ENCODE measurements at places on chromosomes 6 and 20. TPM values are rescaled to one million over a fixed set of nuclear protein-coding genes. Genes with fewer than 3 reads are reported as not detected.

DNA sequence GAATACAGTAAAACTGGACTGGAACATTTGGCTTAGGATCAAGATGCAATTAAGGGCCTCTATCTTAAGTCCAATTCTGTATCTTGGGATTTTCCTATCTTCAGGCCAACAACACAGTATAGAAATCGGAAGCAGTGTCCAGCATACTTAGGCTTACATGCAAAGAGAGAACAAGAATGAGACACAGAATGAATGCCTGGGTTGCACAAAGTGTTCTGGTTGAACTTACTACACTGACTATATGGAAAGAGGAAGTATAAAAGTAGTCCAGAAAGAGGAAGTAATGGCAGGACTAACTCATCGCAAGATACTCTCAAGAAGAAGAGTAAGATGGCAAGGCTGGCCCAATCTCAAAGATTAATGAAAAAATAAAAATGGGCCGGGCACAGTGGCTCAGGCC lies 87.6 kb downstream of the BTBD9 start:
- no peak for DNase-seq

GRCh38 chr6:144820270-144820669 lies 535.1 kb downstream of the UTRN start:
- DNase-seq: no peak

The TCP11 gene
- not detected for total RNA-seq

The CST5 gene
- total RNA-seq: not detected

The BMP5 gene
- 1.0 TPM for total RNA-seq

The VEGFA gene
- total RNA-seq: 149 TPM

The PROKR2 gene
- not detected for total RNA-seq

DNA sequence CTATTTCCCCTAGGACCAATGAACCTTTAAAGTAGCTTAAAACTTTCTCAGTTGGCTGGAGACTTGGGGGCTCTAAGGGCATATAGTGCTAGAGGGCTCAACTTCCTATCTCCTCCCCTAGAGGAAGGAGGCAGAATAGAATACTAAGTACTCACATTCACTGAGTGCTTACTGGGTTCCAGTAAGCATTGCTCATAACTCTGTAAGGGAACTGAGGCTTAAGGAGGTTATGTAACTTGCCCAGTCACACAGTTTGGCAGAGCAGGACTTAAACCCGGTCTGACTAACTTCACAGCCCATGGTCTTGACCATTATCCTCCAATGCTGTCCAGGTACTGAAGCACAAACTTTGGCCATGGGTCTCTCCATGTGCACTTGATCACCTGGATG lies 12.5 kb downstream of the SESN1 start:
- DNase-seq: no peak

The DDX43 gene
- total RNA-seq: 0.11 TPM

The ATP6V1G2 gene
- total RNA-seq: 1.2 TPM

GRCh38 chr6:72787391-72788031 lies 165.6 kb downstream of the KCNQ5 start:
- peak; percentile 18 for DNase-seq

DNA sequence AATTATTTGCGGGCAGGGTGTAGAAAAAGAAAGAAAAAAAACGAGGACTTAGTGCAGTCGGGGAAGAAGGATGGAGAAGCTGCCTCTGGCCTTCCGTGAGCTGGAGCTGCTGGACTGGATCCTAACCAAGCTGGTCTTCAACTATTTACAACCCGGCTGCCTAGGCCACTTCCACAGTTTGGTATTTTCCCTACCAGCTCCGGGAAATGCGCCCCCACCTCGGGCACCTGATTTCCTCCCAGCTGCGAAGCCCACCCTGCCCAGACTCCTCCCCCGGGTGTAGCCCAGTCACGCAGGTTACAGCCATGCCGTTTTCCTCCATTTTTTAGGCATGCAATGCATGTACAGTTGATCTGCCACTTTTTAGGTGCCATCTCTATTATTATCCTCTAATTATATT lies 21.2 kb downstream of the THEMIS start:
- peak; percentile 44 for DNase-seq

DNA sequence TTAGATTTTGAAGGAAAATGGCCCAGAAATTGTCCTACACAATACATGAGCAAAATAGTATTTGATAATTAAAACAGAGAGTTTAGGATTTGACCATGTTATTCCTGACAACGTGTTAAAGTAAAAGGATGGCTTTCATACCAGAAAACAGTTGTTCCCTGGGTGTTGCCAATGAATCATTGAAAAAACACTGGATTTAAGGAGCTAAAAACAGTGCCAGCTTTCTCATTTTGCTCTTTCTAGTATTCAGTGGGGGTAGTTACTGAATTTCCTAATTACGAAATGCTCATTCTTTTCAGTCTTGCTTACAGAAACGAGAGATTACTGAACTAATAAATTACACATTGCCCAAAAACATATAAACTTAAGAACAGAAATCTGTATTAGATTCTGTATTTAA lies 26.6 kb upstream of the SNAP91 start:
- no peak for DNase-seq

- peak; percentile 64 for DNase-seq
Measured at GRCh38 chr20:50305636-50306477, 115.2 kb downstream of the CEBPB start.

DNA sequence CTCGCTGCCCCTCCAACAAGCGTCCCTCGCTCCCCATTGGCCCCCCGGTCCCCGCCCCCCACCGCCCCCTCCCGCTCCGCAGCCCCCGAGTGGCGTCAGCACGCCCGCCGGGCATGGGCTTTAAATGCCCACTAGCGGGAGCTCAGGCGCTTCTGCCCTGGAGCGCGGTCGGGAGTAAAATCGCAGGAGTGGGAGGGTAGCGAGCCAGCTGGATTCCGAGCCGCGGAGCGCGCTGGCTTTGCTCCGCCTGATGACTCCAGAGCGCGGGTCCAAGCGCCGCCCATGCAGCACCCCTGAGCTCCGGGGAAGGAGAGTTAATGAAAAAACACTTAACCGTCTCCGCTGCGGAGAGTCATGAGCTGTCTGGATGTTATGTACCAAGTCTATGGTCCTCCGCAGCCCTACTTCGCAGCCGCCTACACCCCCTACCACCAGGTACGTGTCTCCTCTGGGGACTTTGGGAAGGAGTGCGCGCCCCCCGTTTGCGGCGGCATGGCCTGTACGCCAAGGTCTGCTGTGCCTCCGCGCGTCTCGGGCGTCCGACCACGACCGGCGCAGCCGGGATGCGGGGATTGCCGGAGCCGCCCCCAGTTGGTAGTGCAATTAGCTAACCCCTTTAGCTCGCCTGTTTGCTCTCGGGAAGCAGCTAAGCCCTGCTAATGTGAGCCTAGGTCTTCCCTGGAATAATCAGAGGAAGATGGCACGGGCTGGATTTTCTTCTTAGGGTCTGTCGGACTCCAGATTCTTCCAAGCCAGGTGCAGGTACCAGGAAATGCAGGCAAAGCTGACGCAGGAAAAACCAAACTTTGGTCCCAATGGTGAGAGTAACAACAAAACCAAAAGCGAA lies at the start of gene VGLL2:
VGLL2 (plus strand) TSS at position 149 of the 847 bp plus-strand sequence; CDS start at position 355, 206 bp downstream.
- peak; percentile 94 for DNase-seq

- DNase-seq: no peak
Measured at GRCh38 chr6:13654496-13654895, 39.4 kb downstream of the NOL7 start.

The MDFI gene
- 3.0 TPM for total RNA-seq

The OR2H1 gene
- not detected for total RNA-seq

- no peak for DNase-seq
Measured at GRCh38 chr6:17165383-17165782, 63.5 kb downstream of the STMND1 start.

The OVOL2 gene
- total RNA-seq: not detected

DNA sequence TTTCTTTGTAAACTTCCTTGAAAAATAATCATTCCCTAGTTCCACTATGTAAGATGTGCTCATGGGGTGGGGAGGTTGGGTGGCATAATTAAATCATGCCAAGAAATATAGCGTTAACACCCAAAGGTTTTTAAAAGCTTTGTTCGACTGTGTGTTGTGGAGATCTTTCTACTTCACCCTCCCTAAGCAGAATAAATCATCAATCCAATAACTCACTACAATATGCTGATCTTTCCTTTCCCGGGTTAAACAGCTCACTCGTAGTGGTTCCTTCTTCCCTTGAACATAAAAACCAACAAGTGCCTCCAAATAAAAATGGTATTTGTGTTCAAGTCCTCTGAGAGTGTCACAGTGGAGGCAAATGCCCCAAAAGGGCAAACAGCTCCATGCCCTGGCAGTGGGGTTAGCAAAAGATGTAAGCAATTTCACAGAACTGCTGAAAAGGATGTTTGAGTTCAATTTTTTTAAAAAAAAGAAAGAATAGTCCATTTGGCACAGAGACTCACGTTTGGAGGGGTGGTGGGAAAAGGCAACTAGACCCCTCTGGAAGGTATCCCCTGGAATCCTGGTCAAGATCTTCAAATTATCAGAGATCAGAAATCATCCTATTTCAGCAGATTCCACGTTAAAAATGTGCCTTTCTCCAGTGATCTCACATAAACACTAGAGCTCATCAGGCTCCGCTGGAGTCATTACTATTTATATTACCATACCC lies 99.1 kb downstream of the TFAP2A start:
- no peak for DNase-seq

- DNase-seq: no peak
Measured at GRCh38 chr6:146910611-146911010, 293.6 kb upstream of the STXBP5 start.

The CD83 gene
- 2.1 TPM for total RNA-seq
